ENCODE measurements at places on chromosomes 12 and 14.

GRCh38 chr12:48129376-48129775 lies 10.2 kb downstream of the PFKM start:
- no peak for DNase-seq

GRCh38 chr12:45294906-45295305 lies 79.0 kb downstream of the ANO6 start:
- no peak for DNase-seq

- no peak for DNase-seq
Measured at GRCh38 chr14:105498430-105499255, 7.6 kb downstream of the TEDC1 start.

- no peak for DNase-seq
Measured at GRCh38 chr12:102573237-102573636, 92.9 kb upstream of the IGF1 start.

DNA sequence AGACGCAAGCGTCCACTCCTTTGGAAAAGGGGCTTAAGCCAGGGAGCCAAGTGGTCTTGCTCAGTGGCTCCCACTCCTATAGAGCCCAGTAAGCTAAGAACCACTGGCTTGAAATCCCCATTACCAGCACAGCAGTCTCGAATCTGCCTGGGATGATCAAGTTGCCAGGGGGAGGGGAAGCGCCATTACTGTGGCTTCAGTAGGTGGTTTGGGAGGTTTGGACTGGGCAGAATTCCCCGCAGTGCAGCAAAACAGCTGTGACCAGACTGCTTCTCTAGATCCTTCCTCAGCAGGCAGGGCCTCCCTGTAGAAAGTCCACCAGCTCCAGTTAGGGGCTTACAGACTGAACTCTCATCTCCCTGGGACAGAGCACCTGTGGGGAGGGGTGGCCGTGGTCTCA lies 115.4 kb downstream of the TMEM117 start:
- DNase-seq, result no peak

- no peak for DNase-seq
Measured at GRCh38 chr12:115871714-115872113, 405.8 kb downstream of the MED13L start.

DNA sequence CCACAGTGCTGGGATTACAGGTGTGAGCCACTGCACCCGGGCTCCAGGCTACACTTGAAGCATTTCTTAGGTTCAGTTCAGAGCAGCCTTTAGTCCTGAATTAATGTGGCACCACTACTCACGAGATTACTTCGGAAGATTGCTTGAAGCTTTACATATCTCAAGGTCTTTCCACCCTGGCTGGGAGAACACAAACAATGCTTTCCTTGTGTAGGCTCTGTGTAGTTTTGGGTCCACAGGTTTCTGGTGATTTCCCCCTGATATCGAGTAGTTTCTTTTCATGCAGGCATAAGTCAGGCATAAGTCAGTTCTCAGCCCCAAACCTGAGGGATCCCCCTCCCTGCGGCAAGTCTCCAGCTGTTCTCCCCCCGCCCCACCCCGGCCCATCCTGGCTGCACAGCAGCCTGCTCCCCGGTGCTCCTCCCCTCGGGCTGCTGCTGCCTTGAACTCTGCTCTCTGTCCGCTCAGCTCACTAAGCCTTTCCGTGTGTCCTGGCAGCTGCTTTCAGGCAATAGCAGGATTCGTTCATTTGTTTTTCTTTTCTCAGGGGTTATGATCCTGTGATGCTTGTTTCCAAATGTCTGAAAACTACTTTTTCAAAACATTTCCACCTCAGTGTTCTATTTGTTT lies 417.7 kb downstream of the TMEM121 start:
- no peak for DNase-seq

DNA sequence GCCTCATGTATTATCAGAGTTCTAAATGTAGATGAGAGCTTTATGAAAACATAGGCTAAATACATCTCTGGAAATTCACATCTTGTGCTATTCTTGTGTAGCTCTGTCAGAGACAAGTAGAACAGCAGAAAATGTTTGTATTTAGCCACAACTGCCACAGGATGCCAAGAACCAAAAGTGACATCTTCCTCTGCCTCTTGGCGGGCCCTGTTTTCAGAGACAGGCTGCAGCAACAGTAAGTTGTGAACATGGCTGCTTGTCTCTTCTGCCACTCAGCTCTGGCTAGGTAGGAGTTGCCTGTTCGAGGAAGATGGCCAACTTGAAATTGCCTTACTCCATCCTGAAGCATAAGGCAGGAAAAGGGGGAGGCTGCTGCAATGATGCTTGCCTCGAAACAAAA lies 30.4 kb downstream of the SETD3 start:
- no peak for DNase-seq

GRCh38 chr14:54564071-54564867 lies 2.7 kb upstream of the SAMD4A start:
- DNase-seq, result peak; percentile 62

DNA sequence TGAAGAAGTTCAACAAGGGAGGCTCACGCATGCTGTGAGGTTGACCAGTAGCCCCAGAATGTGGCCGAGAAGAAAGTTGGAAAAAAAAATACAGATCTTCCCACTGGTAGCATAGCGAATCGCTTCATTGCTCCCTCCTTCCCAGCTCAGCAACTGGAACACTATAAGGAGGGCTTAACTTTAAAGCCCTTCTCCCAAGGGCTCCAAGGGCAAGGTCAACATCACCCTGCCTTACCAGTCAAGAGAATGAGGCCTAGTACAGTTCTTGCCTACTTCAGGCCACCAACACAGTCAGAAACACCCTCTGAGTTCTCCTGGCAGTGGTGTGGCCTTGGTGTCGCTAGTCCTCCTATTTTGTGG lies 14.4 kb downstream of the OXA1L start:
- no peak for DNase-seq

DNA sequence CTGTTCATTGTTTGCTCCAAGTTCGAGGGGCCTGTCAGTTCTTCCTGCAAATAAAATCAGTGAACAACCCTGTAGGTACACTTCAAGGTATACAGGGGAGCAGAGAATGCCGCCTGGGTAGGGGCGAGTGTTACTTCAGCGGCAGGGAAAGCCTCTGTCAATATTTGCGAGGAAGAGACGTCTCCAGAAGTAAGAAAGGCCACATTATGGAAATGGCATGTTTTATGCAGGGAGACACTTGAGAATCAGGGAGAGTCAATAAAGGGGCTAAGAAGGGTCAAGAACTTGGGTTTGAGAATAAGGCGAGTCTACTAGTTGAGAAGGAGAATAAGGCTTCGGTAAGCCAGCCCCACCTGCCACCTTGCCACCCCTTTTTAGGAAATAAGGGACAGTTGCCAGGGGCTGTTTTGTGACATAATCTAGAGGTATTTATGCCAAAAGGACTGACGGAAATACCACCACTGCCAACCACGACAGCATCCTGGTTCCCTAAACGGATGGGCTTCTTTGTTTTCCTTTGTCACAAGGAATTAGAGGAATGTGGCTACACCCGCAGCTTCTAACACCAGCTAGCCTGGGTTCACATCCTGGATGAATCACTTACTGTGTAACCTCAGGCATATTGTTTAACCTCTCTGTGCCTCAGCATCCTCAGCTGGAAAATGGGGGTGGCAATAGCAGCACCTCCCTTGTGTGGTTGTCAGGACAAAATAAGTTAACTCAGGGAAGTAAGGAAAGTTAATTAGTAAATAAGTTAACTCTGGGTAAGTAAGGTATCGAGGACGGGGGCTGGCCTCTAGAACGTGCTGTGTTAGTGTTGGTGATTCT lies 67.7 kb downstream of the EID3 start:
- DNase-seq, result no peak

DNA sequence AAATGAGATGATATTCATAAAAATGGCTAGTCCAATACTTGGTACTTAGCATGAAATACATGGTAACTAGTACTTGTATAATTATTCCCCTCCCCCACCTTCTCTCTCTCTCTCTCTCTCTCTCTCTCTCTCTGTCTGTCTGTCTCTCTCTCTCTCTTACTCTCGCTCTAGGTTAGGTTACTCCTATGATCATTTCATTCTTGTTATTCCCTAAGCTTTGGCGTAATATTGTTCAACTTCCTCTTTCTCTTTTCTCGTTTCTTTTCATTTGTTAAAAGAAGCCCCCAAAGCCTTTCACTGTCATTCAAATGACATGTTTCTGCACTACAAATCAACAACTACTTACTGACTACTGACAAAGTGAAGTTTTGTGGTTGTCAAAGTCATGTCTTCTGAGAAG lies 89.8 kb downstream of the GRIP1 start:
- no peak for DNase-seq

GRCh38 chr14:64673748-64674147 lies 30.5 kb upstream of the PLEKHG3 start:
- DNase-seq, result no peak

DNA sequence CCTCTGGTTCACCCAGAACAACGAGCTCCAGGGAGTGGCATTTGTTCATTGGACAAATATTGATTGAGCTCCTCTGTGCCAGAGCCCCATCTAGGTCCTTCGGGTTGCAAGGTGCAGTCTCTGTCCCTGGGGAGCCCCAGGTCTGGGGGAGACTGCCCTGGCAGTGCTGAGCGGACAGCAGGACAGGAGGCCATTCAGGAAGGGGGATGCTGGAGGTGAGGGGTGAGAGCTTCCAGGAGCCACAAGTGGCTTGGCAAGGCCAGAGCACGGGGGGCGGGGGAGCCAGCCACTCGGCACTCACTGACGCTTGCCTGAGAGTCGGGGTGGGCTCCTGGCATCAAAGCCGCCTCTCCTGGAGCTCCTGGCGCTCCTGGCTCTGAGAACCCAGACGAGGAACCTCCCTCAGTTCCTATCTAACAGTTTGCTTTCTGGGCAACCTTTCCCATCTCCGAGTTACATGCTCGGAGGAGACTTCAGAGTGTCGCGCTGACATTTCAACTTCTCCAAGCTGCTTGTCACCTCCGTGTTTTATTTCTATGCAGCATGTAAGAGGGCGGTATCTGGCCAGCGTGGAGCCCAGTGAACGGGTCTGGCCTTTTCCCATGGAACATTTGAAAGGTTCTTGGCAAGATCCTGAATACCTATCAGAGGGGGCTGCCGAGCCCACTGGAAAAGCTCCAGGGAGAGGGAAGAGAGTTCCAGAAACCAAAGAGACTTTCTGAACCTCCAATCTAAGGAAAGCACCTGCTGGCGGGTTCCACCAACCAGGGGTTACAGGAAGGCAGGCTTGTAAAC lies 62.0 kb upstream of the BCL11B start:
- DNase-seq, result no peak

DNA sequence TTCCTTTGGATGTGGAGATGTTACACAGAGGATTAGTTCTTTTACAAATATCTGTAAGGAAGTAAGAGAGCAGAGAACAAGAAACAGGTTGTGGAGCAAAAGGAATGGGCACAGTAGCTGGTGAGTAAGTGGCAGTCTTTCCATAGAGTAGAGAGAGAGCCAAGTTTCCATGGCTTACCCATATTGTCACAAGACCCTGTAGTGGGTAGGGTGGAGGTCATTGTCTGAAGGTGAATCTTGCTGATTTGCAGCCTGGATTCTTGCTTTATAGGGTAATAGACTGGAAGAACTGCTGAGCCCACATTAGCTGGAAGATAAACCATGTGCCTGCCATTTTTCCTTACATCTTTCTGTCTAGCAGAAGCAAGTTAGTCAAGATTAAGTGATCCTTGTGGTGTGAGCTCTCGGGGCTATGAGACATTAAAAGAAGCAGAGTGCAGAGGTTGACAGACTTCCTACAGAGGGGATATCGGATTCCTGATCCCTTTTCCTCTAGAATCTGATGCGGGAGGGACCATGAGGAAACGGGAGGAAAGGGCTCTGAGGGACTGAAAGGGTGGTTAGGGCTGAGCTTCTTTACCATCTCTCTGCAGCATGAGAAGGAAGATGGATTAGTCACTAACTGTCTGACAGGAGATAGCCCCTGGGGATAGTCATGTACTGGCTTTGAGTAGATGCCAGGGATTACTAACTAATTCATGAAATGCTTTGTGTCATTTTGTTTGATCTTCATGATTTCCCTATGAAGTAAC lies 44.0 kb upstream of the LRTM2 start:
- peak; percentile 77 for DNase-seq

DNA sequence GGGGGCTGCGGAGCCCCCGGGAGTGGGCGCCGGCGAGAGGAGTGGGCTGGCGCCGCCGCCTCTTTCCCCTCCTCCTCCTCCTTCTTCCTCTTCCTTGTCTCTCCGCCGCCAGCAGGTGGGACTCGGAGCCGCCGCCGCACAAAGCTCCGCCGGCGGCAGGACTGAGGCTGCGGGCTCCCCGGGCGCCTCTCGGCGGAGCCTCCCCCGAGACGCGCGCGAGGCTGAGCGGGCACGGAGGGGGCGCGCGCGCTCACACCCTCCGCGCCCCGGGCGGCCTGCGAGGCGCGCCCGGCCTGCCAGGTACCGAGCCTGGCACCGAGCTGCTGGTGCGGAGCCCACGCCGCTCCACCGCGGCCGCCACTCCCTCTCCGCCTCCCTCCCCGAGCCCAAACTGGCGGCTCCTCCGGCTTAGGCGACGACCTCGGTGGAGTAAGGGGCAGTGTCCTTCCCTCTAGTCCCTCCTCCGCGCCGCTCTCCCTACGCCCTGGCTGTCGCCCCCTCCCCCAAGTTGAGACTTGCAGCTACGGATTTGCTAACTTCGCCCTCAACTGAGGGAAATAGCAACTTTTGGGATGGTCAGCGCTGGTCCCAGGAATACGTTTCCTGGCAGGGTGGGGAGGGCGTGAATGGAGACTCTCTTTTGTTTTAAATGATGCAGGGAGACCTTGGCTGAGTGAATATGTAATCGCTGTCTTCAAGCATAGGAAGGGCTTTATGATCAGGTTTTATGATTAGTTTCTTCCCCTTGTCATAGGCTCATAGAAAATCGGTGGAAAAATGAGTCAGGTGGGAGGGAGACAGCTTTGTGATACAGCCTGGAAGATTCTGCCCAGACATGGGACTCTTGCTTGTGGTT lies 199.5 kb upstream of the CAND1 start:
- DNase-seq, result peak; percentile 47

GRCh38 chr14:91252871-91253794 lies 8.6 kb upstream of the GPR68 start:
- DNase-seq, result no peak

GRCh38 chr14:45893127-45893526 lies 640.1 kb upstream of the MIS18BP1 start:
- no peak for DNase-seq

DNA sequence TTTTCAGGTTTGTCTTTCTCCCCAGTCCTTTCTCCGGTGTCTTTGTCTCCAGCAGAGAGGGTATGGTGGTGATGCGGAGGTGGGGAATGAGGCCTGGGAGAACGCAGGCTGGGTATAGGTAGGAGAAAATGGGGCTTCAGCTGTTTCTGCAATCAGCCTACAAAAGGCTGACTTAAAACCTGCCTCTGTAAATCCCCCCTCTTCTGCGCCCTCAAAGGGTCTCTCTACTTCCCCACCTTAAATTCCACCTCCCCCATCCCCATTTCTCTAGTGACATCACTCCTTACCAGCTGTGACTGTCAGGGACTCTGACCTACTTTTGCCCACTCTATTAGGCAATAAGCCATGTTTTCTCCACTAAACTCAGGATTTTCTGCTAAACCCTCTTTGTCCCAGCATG lies 8.1 kb upstream of the RIMKLB start:
- DNase-seq, result peak; percentile 28

- no peak for DNase-seq
Measured at GRCh38 chr12:104665296-104665695, 208.5 kb downstream of the CHST11 start.

GRCh38 chr12:50932787-50933280 lies 19.5 kb upstream of the HIGD1C start:
- no peak for DNase-seq

- no peak for DNase-seq
Measured at GRCh38 chr12:81957631-81958030, 198.5 kb upstream of the PPFIA2 start.

GRCh38 chr14:105529569-105530284 lies 3.3 kb downstream of the TMEM121 start:
- DNase-seq, result no peak

- DNase-seq, result peak; percentile 44
Measured at GRCh38 chr12:130872179-130873096, 572 bp downstream of the RAN start.

GRCh38 chr12:106126441-106127337 lies 12.1 kb downstream of the NUAK1 start:
- no peak for DNase-seq
